Suppressor macrophage treated with lipopolysaccharide for 4 hours (primary cell): ENCODE measurements at places on chromosomes 11 and 22.
A peak's percentile ranks its signal among the peaks of the same experiment; 100 is the strongest.

DNA sequence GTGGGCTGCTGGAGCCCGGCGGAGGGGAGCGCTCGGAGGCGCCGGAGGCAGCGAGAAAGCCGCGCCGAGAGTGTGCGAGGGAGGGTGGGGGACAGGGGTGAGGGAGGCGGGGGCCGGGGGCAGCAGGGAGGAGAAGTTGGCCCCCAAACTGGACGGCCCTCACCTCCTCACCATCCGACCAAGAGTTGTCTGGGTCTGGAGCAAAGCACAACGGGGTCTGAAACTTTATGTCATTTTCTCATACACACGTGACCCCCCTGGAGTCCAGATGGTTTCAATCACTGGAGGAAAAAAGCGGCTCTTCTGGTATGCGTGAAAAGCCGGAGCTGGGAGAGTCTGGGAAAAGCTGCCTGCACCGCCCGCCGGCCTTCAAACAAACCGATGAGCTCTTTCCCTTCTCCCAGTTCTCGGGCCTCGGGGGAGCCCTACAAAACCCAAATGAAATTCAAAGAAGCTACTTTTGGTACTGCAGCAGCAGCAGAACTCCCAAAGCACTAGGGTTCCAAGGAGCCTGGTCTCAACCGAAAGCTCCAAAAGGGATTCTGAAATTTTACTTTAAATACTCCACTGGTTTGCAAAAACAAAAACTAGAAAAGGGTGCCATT, 39.7 kb upstream of the AKIP1 start:
- peak; percentile 35 for DNase-seq

GRCh38 chr11:35629914-35630313, 11.7 kb downstream of the FJX1 start:
- no peak for DNase-seq

DNA sequence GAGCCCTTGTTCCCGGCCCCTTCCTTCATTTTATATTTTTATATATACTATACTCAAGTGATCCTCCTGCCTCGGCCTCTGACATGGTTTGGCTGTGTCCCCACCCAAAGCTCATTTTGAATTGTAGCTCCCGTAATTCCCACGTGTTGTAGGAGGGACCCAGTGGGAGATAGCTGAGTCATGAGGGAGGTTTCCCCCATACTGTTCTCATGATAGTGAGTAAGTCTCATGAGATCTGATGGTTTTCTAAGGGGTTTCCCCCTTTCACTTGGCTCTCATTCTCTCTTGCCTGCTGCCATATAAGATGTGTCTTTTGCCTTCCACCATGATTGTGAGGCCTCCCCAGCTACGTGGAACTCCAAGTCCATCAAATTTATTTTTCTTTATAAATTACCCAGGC, 7.2 kb upstream of the ZNF280A start:
- peak; percentile 13 for DNase-seq

DNA sequence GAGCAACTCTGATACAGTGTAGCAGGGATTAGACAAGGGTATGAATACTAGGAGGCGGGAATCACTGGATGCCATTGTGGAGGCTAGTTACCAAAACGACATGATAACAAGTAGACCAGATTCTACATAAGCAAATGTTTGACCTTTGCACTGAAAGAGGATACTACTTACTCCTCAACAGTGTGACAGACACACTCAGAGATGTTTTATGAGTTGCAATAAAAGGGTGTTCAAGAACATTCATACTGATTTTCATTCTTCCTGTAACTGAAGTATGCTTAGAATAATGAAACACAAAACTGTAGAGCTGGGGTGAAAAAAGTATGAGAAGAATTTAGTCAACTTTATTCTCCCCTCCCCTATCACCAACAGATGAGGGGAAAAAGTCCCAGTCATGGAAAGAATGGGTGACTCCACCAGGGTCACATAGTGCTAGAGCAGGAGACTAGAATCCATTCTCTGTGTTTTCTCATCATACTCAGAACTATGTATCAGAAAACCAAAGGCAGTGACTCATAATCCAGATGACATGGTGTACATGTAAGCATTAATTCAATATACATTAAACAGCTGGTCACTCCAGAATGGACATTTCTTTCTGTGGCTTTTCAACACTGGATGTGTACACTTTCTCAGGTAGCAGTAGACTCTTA, 32.8 kb downstream of the ARHGAP20 start:
- DNase-seq = no peak

DNA sequence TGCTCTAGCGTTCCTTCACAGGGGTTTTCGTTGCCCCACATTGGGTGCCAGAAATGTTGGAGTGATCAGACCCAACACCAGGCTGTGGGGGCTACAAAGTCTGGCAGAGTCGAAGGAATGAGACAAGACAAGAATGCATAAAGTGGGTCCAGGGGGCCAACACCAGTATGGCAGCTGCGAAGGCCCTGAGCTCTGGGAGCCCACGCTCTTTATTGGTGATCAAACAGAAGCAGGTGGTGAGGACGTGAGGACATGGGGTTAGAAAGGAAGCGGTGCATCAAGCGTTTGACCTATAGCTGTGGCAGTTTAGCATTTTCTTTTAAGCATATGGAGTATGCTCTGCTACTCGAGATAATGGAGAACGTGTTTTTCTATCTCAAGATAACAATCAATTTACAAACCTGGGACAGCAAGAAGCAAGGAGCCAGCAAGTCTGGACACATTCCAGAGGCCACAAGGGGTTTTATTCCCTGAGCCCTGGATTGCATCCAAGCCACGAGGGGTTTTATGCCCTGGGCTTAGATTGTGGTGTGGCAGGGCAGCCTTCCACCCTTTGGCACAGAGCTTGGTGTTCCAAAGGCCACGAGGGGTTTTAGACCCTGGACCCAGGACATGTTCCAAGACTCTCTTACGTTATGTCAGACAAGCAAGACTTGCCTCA, 3.9 kb upstream of the DNAJB13 start:
- no peak for DNase-seq

- no peak for DNase-seq
Measured at GRCh38 chr11:75560644-75561043, 1.4 kb upstream of the SERPINH1 start.

DNA sequence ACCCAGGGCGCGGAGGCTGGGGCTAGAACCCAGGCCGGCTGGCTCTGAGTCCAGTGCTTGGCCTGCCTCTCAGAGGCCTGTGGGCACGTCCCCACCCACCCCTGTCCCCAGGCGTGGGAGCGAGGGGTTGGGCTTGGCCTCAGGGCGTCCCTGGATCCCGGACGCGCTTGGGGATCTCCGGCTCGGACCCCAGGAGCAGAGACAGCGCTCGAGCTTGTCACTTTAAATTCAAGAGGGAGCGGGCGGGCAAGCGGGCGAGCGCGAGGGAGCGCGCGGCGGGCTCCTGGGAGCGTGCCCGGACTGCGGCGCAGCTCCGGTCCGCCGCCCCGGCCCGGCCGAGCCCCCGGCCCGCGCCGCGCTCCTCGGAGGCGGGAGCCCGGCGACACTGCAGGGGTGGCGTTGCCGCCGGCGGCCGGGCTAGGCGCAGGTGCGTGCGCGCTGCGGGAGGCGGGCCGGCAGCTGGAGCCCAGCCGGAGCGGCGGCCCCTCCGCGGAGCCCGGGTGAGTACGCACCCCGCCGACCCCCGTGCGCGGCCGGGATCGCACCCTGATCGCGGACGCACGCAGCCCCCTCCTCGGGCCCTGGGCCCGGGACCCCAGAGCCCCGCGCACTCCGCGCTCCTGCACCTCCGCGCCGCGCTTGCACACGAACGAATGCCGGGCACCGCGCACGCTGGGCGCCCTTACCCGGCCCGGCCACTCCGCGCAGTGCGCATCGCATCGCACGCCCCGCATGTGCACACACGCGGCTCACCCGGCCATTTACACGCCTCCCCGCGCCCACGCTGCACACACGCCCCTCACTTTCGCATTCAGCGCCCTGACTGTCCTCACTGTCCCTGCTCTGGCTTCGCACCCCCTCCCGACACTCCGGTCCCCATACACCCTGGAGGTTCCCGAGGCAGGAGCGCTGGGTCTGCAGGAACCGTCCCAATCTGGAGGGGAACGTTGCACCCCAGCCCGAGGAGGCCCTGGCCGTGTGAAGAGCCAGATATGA, at the start of gene SYT12:
Gene SYT12 (plus strand): TSS at position 174 of the 996 bp plus-strand sequence. CDS start 7,011 bp downstream, outside the sequence.
- peak; percentile 30 for DNase-seq
